Stimulated activated CD4-positive, alpha-beta T cell treated with anti-CD3 and anti-CD28 coated beads, Interleukin-12 subunit alpha, Interleukin-12 subunit beta, amount 100 ng/mL, for 24 hours (primary cell): ENCODE measurements at places on chromosomes 11 and 22.

- no peak for DNase-seq
These were observed 14.2 kb upstream of the APOA1 start for GRCh38 chr11:116851626-116852025.

DNA sequence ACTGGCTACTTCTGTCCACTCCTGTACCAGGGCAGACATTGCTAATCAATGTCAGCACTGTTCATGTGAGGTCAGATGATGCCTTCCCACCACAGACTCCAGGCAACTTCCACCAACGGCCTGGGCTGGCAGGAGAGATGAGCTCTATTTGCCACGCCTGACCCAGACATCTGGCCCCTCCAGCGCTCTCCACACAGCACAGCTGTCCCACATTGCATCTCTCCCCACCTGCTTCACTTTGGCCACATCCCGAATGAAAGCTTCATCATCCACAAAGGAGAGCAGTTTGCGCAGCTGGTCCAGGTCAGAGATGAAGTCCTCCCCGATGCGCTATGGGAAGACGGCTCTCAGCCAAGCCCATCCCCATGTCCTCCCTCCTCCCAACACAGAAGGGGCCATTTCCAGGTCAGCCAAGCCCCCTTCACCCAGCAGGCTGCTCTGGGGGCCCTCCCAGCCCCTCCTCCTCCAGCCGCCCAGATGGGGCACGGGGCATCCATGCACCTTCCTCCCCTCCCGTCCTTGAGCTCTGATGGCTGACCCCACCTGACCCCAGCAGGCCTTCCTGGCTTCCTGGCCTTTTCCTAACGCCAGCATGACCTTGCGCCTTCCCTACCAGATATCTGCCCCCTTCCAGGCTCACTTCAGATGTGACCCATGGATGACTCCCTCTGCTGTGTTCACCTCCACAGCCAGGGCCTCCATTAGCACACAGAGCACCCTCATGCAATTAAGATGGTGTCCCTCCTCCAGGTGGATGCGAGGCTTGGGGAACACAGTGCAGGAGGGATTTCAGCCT is 7.4 kb downstream of the PYGM start:
- no peak for DNase-seq

DNA sequence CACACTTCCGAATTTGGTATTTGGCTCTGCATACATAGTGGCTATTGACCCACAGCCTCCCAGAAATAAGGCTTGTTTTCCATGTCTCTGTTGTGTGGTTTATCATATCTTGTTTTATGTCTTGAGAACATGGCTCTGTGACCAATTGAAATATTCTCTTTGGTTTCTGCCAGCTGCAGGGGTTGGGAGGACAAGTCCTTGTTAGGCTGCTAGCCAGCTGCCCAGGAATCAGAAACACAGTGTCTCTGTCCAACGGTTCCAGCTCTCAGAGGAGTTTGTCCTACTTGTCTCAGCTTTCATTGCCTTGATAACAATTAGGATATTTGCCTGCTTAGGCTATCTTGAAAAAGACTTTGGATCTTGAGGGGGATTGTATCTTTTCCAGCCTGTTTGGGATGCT is 6.0 kb upstream of the SLC7A4 start:
- DNase-seq = no peak

DNA sequence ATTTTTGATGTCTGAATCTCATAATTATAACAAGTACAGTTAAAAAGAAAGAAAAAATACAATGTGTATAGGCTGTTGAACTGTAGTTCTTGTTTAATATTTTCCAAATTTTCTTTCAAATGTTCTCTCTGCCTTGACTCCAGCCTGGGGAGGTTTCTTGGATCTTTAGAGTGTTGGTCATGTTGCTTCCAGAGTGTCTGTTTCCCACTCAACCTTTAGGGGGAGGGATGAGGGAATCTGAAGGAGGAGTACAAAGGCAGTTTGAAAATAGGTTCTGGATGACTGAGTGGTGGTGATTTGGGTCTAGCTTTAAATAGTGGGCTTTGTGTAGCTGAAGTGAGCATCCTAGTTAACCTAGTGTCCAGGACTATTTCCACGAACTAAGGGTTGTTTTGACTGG is 2.0 kb downstream of the CTNND1 start:
- no peak for DNase-seq

DNA sequence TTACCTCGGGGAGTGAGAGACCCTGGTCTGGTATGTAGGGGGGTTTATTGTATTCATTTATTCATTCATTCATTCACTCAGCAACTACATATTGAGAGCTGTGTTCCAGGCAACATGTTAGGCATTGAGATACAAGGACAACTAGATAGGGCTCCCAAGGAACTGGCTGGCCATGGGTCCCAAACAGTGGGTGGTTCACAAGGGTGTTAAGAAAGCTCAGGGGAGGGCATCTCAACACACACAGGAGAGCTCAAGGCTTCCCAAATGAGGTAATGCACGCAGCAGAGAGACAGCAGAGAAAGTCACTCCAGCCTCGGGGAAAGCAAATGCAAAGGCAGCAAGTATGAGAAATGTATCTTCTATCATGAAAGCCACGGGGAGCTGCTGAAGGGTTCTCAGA is 51.8 kb downstream of the BTG4 start:
- no peak for DNase-seq

GRCh38 chr11:78202733-78203167 is 14.0 kb downstream of the USP35 start:
- DNase-seq = no peak

DNA sequence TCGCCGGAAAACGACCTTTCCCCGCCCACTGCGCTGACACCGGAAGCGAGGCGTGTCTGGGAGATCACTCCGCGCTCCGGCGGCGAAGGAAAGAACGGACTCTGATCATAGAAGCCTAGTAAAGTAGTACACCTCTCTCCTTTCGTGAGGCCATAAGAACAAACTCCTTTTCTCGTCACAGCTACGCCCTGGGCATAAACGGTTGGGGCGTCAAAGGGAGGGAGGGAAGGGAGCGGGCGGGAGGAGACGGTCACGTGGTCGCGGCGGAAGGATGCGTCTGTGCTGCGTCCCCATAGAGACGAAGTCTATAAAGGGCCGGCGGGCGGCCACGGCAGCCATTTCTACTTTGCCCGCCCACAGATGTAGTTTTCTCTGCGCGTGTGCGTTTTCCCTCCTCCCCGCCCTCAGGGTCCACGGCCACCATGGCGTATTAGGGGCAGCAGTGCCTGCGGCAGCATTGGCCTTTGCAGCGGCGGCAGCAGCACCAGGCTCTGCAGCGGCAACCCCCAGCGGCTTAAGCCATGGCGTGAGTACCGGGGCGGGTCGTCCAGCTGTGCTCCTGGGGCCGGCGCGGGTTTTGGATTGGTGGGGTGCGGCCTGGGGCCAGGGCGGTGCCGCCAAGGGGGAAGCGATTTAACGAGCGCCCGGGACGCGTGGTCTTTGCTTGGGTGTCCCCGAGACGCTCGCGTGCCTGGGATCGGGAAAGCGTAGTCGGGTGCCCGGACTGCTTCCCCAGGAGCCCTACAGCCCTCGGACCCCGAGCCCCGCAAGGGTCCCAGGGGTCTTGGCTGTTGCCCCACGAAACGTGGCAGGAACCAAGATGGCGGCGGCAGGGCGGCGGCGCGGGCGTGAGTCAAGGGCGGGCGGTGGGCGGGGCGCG is at the start of gene ATF4:
Gene ATF4, plus strand, starts transcription at position 337 of the 880 bp plus-strand sequence. CDS start 884 bp downstream, outside the sequence.
- peak; percentile 82 for DNase-seq
